Endothelial cell of umbilical vein (primary cell): ENCODE measurements at places on chromosomes 5 and 9. TPM values are rescaled to one million over a fixed set of nuclear protein-coding genes. Genes with fewer than 3 reads are reported as not detected.

DNA sequence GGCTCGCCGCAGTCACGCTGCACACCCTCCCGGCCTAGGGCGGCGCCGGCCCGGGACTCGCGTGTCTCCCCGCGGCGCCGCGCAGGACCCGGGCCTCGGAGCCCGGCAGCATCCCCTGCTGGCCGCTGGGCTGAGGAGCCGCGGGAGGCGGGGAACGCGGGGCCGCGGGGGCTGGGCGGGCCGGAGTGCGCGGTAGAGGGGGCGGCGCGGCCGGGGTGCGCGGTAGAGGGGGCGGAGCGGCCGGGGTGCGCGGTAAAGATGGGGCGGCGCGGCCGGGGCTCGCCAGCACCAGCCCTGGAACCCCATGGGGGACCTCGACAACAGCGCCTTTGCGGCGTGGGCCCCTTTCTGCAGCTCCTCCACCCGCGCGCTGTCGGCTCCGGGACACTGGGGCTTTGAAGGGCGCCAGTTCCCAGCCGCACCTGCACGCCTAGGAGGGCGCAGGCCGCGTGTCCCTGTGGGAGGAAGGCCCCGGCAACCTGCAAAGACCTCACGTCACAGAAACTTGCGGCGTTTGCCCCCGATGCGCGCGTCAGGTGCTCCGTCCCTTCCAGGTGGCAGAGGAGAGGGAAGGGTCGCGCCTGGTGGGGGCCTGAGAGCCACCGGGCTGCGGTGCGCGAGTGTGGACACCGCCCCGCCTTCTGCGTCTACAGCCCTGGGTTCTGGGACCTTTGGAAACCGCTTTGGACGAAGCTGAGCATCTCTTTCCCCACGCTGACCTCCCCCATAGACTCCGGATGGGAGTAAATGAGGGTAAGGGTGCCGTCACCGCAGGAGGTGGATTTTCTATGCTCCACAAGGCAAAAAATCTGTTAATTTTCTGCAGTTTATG is 49.6 kb downstream of the NSUN2 start:
- DNase-seq = no peak

GALT gene
- total RNA-seq = 30.0 and 36.6 TPM in 2 replicates

- no peak for DNase-seq
These were observed 20.1 kb upstream of the KIF4B start for GRCh38 chr5:154993461-154993860.

IFNB1 gene
- total RNA-seq = not detected in 2 replicates

CYLC2 gene
- not detected in 2 replicates for total RNA-seq

- DNase-seq = no peak
These were observed 701.7 kb downstream of the SEMA5A start for GRCh38 chr5:8844206-8844605.

DNA sequence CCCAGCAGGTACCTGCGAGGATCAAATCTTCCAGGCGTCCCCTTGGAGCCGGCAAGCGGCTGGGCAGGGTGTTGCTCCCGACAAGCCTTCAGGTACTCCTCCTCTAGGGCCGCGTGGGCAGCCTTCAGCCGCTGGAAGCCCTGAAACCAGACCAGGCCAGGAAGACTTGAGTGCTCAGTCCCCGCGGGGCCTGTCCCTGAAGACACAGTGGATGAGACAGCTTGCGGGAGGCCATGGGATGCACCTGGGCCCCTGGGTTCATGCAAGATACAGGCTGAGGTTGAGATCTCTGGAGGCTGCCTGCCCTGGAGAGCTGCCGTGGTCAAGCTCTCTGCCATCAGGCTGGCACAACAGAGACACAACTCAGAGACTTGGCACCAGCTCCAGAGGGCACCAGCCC is 25.4 kb downstream of the AKNA start:
- no peak for DNase-seq

IRX4 gene
- not detected in 2 replicates for total RNA-seq

GRCh38 chr5:124996764-124997077 is 250.3 kb upstream of the ZNF608 start:
- DNase-seq = peak; percentile 68

ANKRD33B gene
- 4.4 and 5.4 TPM in 2 replicates for total RNA-seq

PLAC8L1 gene
- total RNA-seq = 0.80 and 1.1 TPM in 2 replicates

PCDHB8 gene
- total RNA-seq = 0.53 TPM in 1 of 2 replicates, not detected in the other

AIF1L gene
- 35.3 and 39.7 TPM in 2 replicates for total RNA-seq

ADAM19 gene
- total RNA-seq = 22.6 and 23.8 TPM in 2 replicates

PCDHGA12 gene
- 7.6 and 9.9 TPM in 2 replicates for total RNA-seq

GRCh38 chr5:180142021-180142765 is 66.8 kb downstream of the RASGEF1C start:
- DNase-seq = no peak

- DNase-seq = peak; percentile 90
These were observed 193.3 kb downstream of the NTRK2 start for GRCh38 chr9:84862810-84863287.

GRCh38 chr9:110846215-110846614 is 177.6 kb downstream of the MUSK start:
- no peak for DNase-seq

TSSK1B gene
- 0.12 TPM in 1 of 2 replicates, not detected in the other for total RNA-seq

DNA sequence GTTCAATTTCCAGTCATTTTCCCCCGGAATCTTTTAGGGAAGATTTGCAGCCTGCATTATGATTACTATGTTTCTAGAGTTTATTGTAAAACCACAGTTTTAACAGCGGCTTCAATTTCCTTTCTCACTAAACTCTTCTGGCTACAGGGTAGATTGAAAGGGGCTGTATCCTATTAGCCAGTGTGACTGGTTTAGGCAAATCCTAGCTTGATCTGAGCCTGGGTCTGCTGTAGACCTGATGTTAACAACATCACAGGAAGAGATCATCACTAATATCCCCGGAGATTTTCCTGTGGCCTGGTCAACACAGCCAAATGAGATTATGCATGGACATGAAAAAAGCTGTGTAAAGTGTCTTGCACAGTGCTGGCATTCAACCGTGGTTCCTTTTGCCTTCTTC is 33.4 kb downstream of the STOM start:
- no peak for DNase-seq

SLC6A3 gene
- not detected in 2 replicates for total RNA-seq

DNA sequence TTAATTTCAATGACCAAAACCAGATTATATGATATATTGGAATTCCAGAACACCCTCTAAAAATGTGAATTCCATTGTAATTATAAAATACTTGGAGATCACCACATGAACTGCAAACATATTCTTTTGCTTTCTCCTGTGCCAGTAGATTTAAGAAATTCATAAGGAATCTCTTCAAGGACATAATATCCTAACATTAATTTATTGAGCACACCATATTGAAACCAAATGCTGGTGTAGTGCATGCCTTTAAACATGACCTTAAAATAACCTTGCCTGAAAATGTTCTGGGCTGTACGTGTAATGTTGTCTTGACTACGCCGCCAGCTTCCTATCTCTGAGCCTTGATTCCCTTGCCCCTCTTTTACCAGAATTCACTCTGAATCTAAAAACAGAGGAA is 205.0 kb upstream of the ACTBL2 start:
- no peak for DNase-seq

DNA sequence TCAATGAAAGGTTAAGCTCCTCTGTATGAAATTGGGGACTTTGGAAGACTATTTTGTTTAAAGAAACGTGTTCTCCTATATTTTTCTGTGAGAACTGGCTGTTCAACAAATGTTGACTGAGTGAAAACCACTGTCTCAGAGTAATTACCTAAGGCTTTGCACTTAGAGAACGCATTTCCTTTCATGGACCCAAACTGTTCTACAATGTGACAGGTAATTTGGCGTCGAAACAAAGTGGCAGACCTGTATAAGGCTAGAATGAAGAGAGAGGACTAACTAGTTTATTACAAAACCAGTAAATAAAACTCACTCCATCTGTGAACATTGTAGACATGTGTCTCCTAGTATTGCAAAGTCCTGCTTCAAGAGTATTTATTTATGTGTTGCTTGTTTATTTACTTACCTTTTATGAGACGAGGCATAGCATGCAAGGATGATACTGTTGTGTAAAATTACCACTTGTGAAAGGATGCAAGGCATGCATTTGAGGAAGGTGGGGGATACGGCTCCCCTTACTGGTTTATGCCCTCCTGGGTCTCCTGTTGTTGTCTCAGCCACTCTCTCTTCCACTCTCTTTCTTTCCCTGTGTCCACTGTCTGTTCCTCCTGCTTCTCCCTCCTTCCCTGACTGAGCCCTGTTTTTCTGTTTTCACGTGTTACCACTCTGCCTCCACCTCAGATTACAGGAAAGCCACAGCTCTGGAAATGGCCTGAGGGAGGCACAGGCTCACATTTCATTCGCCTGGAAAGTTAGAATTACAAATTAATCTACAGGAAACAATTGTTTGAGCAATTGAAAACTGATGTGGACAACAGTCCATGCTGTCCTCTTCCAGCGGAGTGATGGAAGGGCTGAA is 444.0 kb upstream of the ZNF608 start:
- no peak for DNase-seq

DNA sequence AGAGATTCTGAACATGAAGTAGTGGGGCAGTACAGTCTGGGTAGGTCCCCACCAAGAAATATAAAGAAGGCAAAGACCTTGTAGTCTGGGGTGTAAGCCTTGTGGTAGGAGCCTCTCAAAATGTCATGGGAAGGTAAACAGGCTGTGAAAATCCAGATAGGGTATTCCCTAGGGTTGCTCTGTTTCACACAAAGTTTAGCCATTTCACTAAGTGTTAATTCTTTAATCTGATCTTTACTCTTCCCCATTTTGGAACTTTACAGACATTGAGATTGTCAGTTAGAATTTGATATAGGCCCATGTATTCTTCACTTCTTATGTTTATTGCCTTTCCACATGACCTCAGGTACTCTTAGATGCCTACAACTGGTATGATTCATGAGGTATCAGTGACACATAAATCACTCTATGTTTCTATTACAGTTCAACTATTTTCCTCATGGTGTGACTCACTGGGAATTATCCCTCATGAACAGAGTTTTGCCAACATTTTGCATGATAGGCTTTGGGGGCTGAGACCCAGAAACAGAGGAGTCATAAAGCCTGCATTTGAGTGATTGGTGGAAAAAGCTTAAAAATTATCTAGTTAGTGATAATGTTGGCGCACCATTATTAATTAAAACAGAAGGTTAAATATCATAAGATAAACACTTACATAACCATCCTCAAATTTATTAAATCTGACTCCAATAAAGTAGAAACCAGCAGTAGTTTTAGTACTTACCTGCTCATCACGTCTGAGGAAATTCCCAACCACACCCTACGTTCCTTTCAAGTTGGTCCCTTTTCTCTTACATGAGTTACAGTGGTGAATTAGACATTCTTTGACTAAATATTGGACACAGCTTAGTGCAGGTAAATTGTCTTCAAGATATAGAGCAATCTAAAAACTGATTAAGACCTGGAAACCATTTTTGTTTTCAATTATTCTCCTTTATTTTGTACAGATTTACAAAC is 399.8 kb upstream of the MEF2C start:
- DNase-seq = peak; percentile 28

F2RL2 gene
- total RNA-seq = 10.2 and 19.8 TPM in 2 replicates

GRCh38 chr9:92406477-92406876 is 2.1 kb upstream of the OGN start:
- peak; percentile 65 for DNase-seq

GRCh38 chr5:149632311-149633251 is 51.3 kb downstream of the ARHGEF37 start:
- peak; percentile 76 for DNase-seq

- DNase-seq = no peak
These were observed at the start of gene DMRT3 for GRCh38 chr9:976258-976942. Gene DMRT3, plus strand, starts transcription at chr9:976655. Its CDS starts 347 bp downstream, at chr9:977002.

C6 gene
- not detected in 2 replicates for total RNA-seq

- DNase-seq = no peak
These were observed 1.8 kb upstream of the ADCY2 start for GRCh38 chr5:7393921-7394799.

GRCh38 chr9:2209400-2209799 is 194.3 kb downstream of the SMARCA2 start:
- peak; percentile 54 for DNase-seq

PRRC1 gene
- 72.7 and 77.6 TPM in 2 replicates for total RNA-seq

TPPP gene
- 0.07 and 0.09 TPM in 2 replicates for total RNA-seq

DNA sequence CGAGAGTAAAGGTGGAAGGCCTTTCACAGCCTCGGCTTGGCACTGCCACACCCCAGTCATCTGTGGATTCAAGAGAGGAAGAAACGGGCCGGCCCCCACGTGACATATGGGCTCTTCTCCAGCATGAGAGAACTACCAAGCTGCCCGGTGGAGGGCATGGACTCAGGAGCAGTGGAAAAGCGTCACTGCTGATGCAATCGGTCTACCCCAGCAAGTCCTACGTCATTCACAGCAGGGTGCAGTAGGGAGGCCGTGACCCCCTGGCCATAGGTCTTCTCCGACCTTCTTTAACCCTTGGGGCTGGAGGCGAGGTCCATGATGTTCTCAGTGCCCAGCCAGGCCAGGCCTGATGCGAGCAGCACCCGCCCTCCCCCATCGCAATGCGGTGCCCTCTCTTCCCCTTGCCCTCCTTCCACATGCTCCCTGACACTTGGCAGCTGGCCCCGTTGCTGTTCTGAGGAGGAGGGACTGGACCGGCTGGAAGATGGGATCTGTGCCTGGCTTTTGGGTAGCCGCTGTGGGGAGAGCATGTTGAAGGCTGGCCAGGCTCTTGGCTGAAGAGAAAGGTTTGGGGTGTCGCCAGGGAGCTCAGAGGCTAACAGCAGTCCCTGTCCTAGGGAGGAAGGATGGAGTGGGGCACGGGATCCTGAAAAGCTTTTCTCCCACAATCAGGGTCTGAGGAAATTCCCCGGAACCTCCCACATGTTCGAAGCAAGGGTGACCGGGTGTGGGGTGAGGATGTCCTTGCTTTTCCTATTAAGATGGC is 89.8 kb downstream of the LIFR start:
- DNase-seq = peak; percentile 79

- no peak for DNase-seq
These were observed 165.9 kb upstream of the TLX3 start for GRCh38 chr5:171143171-171143570.

DNA sequence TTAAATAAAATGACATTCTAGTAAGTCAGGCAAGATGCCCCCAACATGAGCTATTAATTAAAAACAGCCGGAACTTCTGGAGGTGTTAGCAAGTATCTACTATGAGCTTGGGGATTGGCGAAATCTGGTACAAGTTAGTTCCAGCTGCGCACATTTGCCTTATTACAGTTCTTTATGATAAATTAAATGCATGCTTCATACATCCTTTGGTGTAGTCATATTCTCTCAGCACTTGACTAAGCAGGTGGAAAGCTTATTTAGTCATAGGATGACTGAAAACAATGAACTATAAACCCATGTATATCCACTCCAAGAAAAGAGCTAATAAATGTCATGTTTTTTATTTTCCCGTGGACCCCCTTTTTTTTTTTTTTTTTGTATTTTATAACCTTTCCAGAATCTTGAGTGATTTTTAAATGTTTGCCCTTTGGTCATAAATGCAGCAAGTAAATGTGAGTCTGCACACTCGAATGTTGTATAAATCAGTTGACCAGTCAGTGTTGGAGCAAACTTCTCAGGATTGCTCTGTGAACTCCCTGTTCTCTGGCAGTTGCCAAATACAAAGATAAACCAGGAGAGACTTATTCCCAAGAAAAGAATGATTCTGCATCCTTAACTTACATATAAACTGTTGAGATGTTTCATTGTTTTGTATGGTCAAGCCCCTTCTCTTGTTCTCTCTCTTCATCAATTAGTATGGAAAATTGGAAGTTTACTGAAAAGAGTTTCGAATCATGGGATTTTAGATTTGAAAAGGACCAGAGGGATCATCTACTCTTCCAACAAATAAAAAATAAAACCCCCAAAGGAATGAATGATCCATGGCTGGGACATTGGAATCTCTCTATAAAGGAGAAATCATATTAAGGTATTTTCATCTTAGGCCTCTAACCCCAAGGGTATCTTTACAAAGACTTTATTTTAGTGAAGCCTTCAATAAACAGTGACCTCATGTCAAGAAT is 38.3 kb downstream of the PIK3R1 start:
- DNase-seq = no peak

CDC25C gene
- 13.3 and 13.6 TPM in 2 replicates for total RNA-seq

ZNF300 gene
- 9.6 and 10.2 TPM in 2 replicates for total RNA-seq

- DNase-seq = peak; percentile 96
These were observed 26.8 kb downstream of the ANP32B start for GRCh38 chr9:98009936-98010335.

- DNase-seq = no peak
These were observed 12.4 kb downstream of the TTC39B start for GRCh38 chr9:15294604-15295003.
